GM12891 (cell line): ENCODE measurements at places on chromosomes 12 and 14.

GRCh38 chr12:128916425-128916824 lies 63.1 kb downstream of the GLT1D1 start:
- no peak for DNase-seq

GRCh38 chr12:125892276-125892675 lies 827.0 kb downstream of the AACS start:
- no peak for DNase-seq

GRCh38 chr14:70653662-70654061 lies 11.9 kb downstream of the TTC9 start:
- no peak for DNase-seq

- no peak for DNase-seq
Observed at GRCh38 chr12:125696054-125696453, 630.8 kb downstream of the AACS start.

DNA sequence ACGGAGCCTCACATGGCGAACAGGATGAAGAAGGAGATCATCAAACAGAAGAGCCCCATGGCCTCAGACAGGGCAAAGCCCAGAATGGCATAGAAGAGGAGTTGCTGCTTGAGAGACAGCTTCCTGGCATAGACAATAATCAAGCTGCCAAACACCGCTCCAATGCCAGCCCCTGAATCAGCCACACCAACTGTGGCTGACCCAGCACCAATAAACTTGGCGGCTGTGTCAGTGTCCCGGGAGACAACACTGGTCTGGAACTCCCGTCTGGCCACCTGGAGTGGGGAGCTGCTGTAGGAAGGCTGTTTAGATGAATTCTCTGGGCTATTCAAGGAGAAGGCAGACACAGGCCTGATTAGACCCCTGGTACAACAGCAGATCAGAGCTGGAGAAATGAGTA lies 100.1 kb downstream of the HEATR5A start:
- no peak for DNase-seq
